ENCODE measurements at places on chromosomes 5 and 9.

DNA sequence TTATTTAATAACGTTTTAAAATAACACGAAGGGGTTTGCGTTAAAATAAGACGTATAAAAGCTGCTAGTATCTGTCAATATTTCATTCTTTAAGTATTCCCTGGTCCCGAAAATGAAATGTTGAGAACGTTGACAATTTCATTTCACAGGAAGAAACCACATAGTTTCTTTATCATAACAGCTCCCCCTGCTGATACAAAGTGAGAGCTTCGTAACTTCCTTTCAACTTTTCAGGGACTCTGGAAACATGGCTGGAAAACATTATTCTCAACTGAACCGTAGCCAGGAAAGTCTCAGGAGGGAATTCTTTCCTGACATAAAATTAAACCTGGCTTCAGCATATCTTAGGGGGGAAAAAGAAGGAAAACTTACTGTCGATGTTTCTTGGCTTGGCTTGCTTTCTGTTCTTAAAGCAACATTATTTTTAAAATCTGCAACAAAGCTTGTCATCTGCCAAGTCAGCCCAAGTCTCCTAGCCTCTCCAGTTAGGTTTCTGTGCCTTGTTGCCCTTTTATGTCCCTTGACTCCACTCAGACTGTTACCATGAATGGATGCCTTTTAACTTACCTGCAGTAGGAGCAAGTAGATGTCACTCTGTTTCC is 122.9 kb upstream of the DAB2 start:
- DNase-seq: no peak

GRCh38 chr5:14767735-14768507 is 103.4 kb downstream of the OTULIN start:
- DNase-seq: no peak

- DNase-seq: no peak
These were observed 52.3 kb upstream of the FUBP3 start for GRCh38 chr9:130526854-130527650.

GRCh38 chr5:108634617-108635288 is 112.9 kb upstream of the FER start:
- DNase-seq: no peak

DNA sequence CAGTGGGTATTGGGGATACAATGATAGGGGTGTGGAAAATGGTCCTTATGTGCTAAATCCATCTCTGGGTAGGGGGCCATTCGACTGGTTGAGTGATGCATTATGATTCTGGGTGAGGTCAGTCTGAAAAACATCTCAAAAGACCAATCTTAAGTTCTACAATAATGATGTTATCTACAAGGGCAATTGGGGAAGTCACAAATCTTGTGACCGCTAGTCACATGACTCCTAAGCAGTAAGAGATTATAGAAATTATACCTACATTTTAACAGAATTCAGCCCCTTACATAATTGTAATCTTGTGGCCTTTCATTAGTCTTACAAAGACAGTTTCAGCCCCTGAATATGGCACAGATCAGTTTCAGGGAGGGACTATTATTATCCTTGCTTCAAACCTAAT is 224.7 kb downstream of the PIK3R1 start:
- DNase-seq: no peak

- DNase-seq: no peak
These were observed 2.9 kb downstream of the NTNG2 start for GRCh38 chr9:132164604-132165362.

Measured in T-helper 22 cell (primary cell).